ENCODE measurements at places on chromosomes 6 and 20.

DNA sequence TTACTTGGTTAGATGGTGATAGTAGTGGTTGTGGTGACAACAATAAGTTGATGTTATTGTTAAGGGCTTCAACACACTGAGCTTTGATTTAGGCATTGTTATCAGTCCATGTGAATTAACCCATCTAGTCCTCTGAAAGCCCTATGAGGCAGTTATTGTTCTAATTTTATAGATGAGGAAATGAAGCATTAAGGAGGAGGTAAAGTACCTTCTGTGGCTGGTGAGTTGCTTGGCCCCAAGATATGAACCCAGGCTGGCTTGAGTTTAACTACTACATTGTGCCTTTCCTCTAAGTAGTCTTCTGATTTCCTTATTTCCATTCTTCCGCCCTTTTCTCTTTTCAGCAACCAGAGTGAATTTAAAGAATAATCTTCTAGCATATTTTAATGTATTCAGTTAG lies 81.7 kb downstream of the QKI start:
- DNase-seq = no peak

DNA sequence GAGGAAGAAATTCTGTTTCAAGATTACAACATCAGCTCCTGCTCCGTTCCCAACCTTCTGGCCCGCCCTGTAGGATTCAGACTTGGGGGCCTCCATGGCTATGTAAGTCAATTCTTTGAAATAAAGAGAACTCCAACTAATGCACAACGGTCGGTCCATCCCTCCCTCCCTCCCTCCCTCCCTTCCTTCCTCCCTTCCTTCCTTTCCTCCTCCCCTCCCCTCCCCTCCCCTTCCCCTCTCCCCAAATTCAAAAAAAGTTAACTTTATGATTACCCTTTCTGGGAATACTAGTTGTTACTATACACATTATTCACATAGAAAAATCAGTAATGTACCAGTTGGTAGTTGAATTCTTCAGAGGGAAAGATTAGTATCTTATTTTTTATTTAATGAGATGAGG lies 179.7 kb upstream of the AGPAT4 start:
- no peak for DNase-seq

DNA sequence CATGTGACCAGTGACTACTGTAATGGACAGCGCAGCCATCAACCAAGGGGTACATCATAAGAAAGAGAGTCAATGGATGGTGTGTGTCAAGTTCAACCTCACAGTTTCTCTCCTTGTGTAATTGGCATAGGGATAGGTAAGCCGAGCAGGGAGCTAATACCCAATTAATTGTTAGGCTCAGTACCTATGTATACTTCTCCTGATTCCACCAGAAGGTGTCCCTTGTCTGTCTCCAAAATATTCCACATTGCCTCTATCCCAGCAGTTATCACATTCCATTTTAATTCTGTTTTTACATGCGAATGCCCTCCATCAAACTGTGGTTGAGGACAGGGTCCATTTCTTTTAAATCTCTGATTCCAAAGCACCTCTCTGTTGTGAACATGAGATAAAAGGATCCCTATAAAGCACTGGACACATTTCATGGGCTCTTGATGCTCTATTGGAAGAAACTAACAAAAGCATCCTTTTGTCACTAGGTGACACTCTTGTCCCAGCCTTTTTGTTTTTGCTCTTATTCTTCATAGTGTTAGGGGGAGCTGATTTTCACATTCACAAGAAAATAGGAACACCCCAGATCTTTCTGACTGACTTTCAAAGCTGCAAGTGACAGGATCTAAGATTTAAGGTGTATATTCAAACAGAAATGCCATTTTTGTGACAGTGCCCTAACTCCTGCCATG lies 38.9 kb downstream of the FBXO9 start:
- no peak for DNase-seq

DNA sequence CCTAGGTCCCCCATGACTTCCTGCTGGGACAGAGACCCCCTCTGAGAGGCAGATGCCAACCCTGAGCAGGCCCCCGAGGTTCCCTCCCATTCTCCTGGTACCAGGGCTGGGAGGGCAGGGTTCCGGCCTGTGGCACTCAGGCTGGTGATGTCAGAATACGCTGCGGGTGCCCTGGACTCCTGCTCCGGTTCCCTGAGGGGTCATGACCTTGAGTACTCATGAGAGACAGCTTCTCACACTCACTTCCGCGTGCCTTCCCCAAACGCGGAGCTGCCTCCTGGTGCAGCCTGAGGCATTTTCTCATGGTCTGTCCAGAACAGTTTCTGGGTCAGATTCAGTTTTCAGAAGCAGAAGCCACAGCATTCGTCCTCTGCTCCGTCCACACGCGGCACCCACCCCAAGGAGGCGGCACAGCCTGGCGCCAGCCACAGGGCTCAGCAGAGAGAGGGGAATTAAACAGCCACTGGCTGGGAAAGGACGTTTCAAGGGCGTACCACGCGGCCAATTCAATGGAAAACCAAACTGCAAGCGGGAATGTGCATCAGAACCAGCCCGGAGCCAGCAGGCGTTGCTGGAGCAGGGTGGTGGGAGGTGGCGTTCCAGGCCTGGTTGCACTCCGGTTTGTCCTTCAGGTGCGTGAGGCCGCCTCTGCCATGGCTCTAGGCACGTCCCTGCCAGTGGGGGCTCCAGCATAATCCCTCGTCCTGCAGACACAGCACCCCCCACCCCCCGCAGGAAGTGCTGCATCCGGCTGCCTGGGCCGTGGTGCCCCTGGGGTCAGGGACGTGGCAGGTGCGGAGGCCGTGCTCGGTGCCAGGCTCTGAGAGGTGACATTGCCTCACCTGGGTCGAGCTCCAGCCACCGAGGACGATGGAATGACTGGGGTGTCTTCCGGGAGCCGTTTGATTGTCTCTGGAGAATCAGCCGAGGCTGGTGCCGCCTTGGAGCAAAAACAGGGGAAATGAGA lies 58.3 kb upstream of the BHLHE23 start:
- no peak for DNase-seq

DNA sequence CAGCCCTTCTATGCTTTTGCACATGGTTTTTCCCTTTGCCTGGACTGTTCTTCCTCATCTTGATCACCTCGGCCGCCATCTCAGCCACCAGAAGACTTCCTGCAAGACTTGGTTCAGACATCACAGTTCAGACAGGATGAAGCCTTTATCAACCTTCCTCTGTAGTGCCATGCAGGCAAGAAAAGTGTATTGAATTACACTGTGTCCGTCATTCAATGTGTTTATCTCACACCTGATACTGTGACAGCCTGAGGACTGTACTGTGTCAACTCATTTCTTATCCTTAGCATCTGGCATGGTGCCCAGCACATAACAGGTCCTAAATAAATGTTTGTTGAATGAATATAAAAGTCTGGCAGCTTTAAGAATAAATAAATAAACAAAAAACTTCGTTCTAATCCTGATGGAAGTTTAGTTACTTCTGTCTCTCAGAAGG lies 133.3 kb upstream of the MAN1A1 start:
- DNase-seq = no peak

DNA sequence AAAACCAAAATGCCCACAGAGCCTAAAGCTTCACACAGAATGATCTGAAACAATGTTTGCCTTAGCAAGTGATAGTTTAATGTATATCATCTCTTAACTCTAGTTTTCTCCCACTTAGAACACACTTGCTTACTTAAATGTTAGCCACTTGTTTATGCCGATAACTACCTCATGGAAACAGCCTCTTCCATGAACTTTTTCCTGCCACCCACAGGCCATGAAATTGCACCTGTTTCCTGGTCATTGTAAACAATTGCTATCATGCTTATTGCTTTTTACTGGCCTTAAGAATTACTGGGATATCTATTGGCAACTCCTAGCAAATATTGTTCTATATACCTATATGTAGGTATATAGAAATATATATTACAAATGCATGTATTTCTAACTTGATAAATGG lies 231.1 kb downstream of the HDGFL1 start:
- no peak for DNase-seq

- DNase-seq = no peak
Measured at GRCh38 chr20:10286356-10286755, 67.7 kb downstream of the SNAP25 start.

GRCh38 chr6:135012349-135012748 lies 42.3 kb downstream of the HBS1L start:
- no peak for DNase-seq

DNA sequence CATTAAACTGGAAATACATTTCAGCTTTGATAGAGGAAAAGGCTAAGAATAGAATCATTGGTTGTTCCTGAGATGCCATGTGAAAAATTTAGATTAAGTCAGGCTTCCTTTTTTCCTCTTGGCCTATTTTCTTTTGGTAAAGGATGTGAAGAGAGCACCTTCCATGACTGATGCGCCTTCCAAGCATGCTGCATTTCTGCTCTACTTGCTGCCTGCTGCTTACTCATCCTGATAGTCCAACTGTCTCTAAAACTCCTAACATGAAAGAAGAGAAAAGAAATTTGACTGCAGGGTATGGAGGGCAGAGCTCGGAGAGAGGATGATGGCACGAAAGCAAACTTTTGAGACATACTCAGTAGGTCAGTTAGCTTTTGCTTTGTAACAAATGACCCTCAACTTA lies 28.8 kb downstream of the SNAP25 start:
- no peak for DNase-seq

GRCh38 chr6:168057836-168058235 lies 21.2 kb downstream of the FRMD1 start:
- DNase-seq = no peak

DNA sequence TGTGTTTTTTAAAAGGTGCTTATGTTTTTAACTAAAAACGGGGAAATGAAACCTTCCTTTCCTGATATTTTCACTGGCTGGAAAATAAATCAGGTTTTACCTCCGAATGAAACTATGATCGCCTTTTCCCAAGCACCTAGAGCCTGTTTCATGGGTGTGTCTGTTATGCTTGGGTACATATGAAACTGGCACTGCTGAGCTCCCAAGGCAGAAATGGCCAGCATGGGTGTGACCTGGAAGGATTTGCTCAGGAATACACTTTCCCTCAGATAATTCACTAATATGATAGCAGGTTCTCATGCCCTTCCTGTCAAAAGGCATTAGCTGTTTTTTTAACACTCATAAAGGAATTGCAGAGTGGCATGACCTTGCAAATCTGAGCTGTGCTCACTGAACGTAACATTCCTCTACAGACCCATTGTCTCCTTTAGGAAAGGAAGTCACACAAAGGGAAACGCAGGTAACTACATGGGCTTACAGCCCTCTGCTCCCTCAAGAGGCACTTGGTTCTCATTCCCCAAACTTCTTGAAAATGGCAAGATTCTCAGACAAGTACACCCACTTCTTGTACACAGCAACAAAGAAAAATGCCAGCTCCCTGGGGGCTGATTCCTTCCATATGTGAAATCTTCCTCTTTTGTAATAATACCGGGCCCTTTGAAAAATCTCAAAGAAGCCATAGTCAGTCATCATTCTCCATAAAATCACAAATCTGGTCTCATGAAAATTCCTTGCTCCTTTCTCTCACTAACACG lies 72.7 kb downstream of the METTL24 start:
- no peak for DNase-seq

- no peak for DNase-seq
Measured at GRCh38 chr6:142485256-142485655, 183.4 kb downstream of the ADGRG6 start.

GRCh38 chr6:46255528-46255927 lies 84.7 kb upstream of the ENPP5 start:
- no peak for DNase-seq

DNA sequence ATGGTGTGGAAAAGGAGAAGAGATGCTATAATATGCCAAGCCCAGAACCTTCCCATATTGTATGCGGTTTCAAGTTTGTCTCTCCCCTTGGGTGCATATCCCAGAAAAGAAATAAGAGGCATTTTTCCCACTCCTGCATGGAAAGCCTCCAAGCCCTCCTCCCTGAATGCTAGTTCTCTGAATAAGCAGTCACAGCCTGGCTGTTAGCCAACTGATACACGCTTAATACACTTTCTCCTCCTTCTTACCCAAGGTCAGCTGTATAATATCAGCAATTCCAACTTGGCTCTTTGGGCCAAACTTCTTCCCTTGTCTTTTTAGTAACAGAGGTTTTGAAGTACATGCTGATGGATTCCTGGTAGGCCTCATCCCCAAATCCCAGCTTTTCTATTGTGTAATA lies 440.1 kb downstream of the EPHA7 start:
- DNase-seq = no peak

DNA sequence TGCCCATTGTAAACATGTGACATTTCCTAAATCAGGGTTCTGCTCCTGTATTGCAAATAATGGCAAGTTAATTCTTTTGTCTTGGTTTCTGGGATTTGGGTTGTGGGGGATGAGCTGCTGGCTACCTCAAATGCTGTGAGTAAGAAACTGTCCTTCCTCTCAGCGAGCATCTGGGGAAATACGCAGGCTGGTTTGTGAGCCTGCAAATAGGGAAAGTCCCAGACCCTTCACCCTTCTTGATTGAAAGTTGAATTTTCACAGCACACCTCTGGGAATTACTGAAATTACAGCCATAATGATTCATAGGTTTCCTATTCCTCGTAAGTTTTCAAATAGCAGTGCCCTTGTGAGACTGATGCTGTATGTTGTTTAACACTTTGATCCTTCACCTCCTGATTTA lies 138.1 kb downstream of the TBXT start:
- DNase-seq = no peak

DNA sequence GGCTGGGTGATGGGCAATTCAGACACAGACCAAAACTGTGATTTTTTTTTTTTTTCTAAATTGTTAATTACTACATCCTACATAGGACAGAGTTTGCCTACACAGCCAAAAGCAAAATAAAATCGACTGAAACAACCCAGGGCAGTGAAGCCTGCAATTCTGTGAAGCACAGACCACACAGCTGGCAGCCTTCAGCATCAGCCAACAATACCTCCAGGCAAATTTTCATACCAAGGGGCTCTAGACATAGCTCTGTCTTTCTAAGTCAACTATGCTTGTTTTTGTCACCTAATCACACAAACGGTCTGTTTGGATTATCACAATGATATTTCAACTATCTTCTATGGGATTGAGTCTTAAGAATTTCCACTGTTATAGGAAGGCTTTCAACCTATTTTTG lies 17.6 kb downstream of the RMND1 start:
- no peak for DNase-seq

DNA sequence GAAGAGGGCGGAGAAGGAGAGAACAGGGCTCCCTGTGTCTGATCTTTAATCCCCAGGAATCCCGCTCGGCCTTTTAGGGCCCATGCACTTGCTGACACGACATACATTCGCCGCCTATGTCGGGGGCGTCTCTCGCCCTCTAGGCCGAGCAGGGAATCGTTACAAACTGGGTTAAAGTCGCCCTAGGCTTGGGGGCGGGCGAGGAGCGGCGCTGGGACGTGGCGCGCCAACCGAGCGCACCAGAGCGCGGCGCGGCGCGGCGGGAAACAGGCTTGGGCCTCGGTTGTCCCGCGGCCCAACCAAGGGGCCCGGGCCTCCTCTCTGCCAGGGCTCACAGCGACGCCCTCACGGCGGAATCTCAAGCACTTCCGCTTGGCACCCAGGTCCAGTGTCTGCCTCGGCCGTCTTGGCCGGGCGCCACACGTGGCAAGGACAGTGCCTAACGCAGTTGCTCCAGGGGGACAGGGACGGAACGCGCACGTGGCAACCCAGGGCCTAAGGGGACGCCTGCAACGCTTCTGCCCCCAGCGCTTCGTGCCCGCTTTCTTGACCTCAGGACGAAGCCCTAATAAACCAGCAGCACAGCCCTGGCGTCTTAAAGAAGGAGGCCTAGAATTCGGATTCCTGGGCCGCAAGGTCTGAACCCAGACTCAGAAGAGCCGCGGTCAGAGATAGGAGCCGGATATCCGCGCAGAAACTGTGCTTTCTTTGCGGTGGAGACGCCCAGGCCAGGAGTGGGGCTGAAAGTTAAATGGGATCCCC lies 71.5 kb downstream of the NCR2 start:
- no peak for DNase-seq

- no peak for DNase-seq
Measured at GRCh38 chr6:105952772-105953690, 133.1 kb upstream of the PRDM1 start.
